Putamen (tissue), 1 donor: ENCODE measurements at places on chromosomes 3 and 15.
A peak's percentile ranks its signal among the peaks of the same experiment; 100 is the strongest.

GRCh38 chr3:182713743-182714517 is 79.4 kb upstream of the ATP11B start:
- DNase-seq, result peak; percentile 52

DNA sequence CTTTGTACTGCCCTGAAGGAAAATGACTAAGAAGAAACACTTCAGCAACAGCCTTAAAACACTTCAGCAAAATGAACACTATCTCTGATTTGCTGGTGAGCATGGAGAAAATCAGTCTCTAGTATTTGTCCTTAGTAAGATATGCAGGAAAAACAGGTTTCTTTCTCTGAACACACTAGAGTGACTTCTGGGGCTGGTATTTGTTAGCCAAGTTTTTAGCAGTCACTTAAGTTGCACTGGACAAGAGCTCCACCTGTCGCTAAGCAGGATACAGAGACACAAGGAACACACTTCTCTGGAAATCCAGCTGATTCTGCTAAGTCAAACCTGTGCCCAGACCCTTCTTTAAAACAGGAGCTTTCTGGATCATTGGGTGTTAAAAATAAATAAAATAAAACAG is 65.3 kb downstream of the CHAC1 start:
- DNase-seq, result no peak

GRCh38 chr3:149377408-149378364 is at the start of gene TM4SF1:
TSS of gene TM4SF1 (minus strand) at chr3:149377649. CDS start at chr3:149377547, 102 bp downstream.
- DNase-seq, result no peak

DNA sequence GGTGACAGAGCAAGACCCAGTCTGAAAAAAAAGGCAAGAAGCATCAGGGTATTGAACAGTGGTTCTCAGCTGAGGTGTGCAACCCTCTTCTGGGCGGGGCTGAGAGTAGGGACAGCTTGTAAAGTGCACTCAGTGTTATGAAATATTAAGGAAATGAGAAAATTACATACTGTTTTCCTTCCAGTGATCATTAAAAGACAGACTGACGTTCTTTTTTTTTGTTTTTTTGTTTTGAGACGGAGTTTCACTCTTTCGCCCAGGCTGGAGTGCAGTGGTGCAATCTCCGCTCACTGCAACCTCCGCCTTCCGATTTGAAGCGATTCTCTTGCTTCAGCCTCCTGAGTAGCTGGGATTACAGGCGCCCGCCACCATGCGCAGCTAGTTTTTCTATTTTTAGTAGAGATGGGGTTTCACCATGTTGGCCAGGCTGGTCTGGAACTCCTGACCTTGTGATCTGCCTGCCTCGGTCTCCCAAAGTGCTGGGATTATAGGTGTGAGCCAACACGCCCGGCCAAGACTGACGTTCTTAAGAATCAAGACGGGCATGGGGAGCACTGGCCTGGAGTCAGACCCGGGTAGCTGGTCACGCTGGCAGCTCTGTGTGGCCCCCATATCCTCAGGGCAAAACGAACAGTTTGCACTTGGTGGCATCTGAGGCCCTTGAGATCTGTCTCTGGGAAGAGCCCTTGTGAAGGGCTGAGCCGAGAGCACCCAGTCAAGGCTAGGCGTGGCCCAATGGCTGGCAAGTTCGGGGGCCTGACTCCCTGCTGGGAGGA is 11.4 kb downstream of the MAN2A2 start:
- DNase-seq, result no peak

- peak; percentile 8 for DNase-seq
These were observed 63.7 kb upstream of the DAZL start for GRCh38 chr3:16668776-16669545.

DNA sequence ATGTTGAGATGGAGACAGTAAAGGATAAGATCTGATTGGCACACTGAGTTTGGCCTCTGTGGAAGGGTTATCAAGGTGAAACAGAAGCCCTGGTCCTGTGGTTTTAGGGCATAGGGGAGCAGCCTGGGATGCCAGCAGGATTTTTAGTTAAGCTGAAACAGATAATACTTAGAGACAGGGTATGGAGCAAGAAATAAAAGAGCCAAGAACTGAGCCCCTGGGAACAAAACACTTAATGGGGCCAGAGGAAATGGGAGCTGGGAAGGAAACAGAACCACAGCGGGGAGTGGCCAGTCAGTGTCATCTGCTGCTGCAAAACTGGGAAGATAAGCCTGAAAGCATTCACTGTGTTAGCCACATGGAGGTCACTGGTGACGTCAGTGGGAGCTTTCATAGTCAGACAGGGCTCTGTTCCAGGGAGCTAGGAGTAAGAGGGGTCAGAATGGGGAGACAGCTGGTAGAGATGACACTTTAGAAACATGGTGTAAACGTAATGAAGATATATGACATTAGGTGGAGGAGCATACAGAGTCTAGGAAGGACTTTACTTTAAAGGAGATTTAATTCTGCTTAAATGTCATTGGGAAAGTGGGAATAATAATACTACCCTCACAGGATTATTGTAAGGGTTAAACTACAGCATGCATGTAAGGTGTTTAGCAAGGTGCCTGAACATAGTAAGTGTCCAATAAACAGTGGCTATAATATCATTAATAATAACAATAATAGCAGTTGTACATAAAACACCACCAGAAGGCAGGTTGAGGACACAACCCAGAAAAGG is 172.7 kb upstream of the CTNNB1 start:
- peak; percentile 62 for DNase-seq

- no peak for DNase-seq
These were observed 91.0 kb upstream of the RPL32 start for GRCh38 chr3:12932347-12932746.

DNA sequence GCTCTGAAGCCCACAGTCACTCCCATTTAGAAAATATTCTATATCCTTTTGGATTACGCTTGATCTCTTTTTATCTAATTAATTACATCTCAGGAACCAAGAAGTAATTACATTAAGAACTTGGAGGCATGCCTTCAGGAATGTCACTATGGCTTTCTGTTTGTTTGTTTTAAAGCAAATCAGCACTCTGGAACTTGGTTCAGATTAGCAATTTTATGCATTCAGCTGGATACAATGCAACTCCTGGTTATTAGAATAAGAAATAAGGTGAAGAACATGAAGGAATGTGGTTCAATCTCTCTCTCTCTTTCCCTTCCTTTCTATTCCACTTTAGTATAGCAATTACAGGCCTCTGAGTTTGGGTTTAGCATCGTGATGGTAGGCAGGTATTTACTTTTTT is 235.8 kb downstream of the FHIT start:
- no peak for DNase-seq

DNA sequence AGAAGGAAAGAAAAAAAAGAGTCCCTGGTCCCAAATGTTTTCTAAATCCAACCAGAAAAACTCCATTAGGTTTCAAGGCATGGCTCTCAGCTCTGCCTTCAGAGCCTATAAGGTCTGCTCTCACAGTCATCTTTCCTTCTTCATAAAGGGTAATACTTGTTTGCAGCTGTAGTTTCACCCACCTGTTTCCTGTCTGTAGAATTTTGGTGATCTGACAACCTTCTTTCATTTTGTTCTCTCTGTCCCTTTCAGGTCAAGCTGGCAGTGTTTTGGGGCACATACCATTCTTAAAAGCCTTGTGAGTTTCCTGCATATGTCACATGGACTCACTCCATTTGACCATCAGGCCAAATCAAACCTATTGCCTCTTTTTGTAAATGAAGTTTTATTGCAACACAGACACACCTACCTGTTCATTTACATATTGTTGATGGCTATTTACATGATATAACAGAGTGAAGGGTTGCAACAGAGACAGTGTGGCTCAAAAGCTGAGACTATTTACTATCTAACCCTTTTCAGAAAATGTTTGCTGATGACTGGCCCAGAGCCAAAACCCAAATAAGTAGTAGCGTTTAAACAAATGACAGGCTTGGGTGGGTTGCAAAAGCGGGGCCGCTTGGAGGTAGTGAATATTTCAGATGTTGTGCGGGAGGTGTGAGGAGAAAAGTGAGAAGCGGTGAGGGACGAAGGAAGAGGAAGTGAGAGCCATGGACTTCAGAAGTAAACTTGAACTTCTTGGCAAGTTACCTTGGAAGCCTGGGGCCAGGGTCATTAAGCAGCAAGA is 292.7 kb upstream of the PROK2 start:
- no peak for DNase-seq

DNA sequence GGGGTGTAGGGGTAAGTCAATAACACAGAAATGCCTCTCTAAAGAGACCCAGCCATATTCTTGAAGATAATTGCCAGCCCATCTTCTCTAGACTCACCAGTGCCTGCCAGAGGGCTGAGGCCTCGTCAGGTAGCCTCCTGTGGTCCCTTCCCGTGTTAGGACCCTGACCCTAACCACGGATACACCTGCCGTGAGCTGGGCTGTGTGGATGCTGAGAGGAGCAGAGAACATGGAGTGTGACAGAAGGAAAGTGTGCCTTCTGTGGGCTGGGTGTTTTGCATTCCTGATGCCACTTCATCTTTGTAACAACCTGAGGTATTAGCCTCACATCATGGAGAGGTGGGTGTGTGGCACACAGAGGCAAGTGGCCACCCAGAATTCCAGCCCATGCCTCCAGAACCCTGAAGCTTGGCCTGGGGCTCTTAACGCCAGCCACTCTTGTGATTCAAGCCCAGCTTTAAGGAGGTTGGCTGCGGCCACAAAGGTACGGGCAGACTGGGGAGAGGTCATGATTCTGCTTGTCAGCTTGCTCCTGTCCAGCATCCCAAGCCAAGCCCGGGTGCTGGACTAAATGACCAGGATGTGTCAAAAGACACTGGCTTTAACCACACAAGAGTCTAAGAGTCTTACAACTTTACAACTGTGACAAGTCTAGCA is 21.1 kb upstream of the ABTB1 start:
- no peak for DNase-seq

- no peak for DNase-seq
These were observed at the start of gene MELTF for GRCh38 chr3:197029511-197030167. TSS of gene MELTF (minus strand) at chr3:197029817. CDS start at chr3:197029702, 115 bp downstream.

DNA sequence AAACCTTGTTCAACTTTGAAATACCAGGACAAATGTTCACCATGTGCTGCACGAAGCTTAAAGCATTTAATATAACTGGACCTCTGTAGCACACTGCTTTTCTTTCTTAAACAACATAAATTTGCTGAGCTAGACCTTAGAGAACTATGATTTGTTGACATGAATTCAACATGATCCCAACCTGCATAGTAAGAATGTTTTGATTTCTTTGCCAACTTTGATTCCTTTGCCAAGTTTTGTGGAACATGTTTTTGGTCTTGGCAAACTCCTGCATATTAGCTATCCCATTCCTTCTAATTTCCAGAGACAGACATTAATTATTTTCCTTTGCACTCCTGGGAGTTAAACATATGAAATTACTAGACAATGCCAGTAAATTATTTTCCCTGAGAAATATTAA is 197.2 kb upstream of the RBMS3 start:
- no peak for DNase-seq

DNA sequence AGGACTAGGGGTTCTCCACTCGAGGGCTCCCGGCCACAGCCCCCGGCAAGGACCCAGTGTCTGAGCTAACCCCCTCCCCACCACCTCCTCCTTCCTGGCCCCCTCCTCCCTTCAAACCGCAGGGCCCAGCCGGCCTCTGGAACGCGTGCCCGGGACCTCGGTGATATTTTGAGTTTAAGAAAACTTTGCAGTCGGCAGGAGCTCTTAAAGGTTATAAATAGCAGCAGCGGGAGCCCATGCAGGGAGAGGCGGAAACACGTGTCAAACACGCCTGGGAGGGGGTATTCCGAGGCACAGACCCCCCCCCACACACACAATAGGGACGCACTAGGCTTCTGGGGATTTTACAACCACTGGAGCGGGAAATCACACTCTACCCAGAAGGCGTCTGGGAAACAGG is 3.1 kb upstream of the PTH1R start:
- no peak for DNase-seq

DNA sequence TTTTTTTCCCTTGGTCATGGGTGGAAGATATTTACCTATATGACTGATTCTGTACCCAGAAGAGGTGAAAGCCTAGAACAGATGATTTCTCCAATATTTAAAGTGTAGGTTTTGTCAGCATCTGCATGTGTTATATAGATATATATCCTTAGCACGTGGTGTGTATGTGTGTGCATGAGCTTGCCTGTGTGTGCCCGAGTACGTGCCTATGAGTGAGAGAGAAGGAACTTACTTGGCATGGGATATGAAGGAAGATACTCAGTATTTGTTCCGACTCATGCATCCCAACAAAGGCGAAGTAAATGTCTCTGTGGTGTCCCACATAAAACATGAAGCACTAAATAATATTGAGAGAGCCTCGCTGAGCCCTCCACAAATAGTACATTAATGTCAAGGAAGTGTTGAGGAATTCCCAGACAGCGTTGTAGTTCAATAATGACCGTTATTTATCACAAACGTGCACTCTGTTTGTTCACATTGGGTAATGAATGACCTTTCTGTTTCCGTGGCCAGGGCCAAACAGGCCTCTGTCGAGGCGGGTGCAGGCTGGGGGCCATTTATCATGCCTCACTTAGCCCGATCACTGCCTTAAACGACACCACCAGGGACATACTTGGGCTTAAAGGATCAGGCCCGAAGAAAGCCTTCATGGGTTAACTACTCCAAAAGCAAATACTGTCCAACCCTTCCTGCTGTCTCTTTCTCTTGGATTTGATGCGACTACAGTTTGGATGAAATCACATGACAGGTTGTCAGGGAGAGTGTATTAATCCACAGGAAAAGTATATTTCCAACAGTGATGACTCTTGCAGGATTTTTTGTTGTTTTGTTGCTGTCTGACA is 267.7 kb downstream of the PTPRG start:
- DNase-seq, result no peak

DNA sequence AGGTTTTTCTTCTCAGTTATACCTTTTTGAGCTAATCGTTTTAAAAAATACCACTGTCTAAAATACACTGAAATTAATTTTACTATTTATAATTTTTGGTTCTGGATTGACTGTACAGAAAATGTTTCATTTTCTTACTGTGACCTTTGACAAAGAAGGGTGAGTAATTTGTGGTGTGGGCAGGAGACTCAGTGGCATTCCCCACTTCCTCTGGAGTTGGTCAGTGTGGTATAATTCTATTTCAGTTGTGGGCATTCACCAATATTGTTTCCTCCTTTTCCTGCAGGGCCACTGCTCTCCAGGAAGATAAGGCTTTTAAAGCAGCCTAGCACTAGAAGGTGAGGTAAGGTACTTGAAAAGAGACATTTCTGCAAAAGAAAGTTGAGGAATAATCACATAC is 6.5 kb downstream of the DAG1 start:
- DNase-seq, result no peak

- no peak for DNase-seq
These were observed 187.8 kb downstream of the TUSC7 start for GRCh38 chr3:116897382-116897781.

- no peak for DNase-seq
These were observed 210.8 kb upstream of the ROPN1 start for GRCh38 chr3:124202754-124203153.

DNA sequence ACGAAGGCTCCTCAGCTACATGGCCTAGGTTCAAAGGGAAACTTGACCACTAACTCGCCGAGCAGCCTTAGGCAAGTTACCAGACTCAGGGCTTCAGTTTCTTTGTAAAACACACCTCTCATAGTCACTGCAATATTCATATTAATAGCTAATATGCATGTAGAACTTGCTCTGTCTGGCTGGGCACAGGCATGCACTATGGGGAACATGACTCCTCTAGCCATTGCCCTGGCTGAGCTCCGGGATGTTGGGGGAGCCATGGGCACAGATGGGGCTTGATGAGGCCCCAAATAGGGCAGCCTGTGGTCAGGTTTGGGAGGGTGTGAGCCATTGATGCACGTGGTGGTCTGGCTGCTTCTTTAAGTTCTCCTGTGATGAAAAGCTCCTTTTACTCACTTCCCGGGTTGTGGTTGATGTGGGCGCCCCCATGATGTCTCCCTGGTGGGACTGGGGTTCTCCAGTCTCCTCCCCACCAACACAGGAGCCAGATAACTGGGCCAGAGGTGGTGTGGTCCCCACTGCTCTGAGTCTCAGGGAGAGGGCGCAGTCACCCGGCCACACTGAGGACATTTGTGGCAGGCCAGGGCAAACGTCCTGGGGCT is 29.4 kb upstream of the DUSP7 start:
- DNase-seq, result no peak
